ENCODE measurements at places on chromosomes 5 and 9. TPM values are rescaled to one million over a fixed set of nuclear protein-coding genes. Genes with fewer than 3 reads are reported as not detected.

GRCh38 chr9:133609311-133610098 lies at the start of gene FAM163B:
FAM163B (minus strand) TSS chr9:133609389; CDS start chr9:133580223, 29,166 bp downstream.
- peak; percentile 73 for DNase-seq

- no peak for DNase-seq
These were observed 548.4 kb downstream of the LRRC70 start for GRCh38 chr5:63127054-63127453.

- no peak for DNase-seq
These were observed 16.6 kb downstream of the PDZD2 start for GRCh38 chr5:31655491-31655890.

The HSD17B4 gene
- 407 TPM for total RNA-seq

The LHX6 gene
- 1.5 TPM for total RNA-seq

The FBLL1 gene
- 5.3 TPM for total RNA-seq

The CFAP90 gene
- total RNA-seq, result 0.33 TPM

The RNF183 gene
- 0.17 TPM for total RNA-seq
